ENCODE measurements at places on chromosomes 4 and X.

GRCh38 chr4:78616046-78616498, 64.5 kb downstream of the ANXA3 start:
- no peak for DNase-seq

- DNase-seq: no peak
Observed at GRCh38 chrX:65925005-65925404, 114.9 kb downstream of the VSIG4 start.

- DNase-seq: no peak
Observed at GRCh38 chr4:34280131-34280530, 1964.2 kb downstream of the ARAP2 start.

GRCh38 chr4:79489506-79489905, 81.5 kb upstream of the GK2 start:
- no peak for DNase-seq

- no peak for DNase-seq
Observed at GRCh38 chrX:48715072-48715471, 18.5 kb downstream of the SUV39H1 start.

GRCh38 chr4:103410386-103410785, 212.2 kb upstream of the CENPE start:
- no peak for DNase-seq

DNA sequence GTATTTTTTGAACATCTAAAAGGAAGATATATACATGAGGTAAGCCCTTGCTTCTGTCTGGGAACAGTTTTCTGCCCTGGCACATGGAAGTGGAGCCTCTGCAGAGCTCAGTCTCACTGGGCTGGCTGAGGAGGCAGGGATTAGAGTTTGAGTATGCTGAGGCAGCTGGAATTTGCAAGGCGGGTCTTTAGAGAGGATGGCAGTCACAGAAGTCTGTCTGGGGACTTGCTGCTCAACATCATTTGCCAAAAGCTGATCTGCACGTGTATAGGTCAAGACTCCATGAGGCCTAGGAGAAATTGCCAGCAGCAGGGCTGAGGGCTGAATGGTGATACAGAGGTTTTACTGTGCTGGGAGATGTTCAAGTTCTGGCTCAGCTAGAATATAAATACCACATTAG, 163.6 kb upstream of the ANK2 start:
- DNase-seq: no peak

DNA sequence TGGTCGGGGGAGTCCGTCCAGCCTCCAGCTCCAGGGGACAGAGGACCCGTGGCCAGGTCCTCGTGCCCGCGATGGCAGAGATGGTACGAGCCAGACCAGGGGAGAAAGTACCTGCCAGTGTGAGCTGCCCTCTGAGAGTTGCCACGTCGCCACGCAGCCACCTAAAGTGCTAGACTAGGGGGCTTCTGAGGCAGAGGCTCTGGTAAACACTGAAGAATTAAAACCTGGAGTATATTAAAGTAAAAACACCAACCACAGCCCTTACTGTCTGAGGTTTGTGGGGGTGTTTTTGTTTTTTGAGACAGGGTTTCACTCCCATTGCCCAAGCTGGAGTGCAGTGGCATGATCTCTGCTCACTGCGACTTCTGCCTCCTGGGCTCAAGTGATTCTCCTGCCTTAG, 60.1 kb upstream of the SORCS2 start:
- no peak for DNase-seq

DNA sequence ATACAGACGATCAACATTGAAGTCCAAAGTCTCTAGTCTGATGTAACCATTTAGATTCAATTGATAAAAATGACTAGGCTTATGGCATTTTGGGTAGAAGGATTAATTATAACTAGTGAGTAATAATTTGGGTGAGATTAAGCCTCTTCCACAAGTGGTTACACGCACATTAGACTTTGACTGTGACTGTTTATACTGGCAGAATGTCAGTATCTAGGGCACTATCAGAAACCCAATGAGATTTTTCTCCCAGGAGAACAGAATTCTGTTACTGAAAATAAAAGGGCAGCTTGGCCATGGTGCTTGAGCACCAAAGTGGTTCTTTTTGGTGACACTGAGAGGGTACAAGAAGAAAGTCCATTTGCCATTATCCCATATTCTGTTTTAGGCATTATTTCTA, 3.3 kb downstream of the PLS3 start:
- DNase-seq: no peak

DNA sequence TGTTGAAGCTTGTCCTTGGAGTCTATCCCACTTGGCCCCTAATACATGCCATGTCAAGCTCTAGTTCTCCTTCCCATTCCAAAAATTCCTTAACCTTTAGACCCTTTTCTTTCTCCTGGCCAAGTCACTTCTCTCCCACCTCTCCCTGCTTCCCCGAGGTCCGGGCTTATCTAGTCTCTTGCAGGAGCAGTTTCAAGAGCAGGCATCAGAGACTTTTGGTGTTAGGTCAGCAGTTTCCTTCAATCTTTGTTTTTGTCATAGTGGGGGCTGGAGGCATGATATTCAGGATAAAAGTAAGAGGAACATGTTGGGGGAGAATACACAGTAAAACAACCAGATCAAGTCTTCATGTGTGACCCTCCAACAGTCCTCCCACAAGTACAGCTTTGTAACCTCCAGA, 11.5 kb upstream of the IDS start:
- DNase-seq: no peak

DNA sequence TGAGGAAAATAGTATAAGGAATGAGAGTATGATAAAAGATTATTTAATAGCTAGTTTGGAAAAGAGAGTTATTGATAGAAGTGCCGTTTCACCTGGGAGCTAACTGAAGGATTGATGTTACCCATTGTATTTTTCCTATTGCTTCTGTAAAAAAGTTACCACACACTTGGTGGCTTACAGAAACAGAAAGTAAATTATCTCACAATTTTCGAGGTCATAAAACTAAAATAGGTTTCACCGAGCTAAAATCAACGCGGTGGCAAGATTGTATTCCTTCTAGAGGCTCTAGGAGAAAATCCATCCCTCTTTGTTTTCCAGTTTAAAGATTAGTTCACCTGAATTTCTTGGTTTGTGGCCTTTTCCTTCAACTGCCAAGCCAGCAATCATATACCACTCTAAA, 11.1 kb upstream of the TRAM1L1 start:
- DNase-seq: no peak

GRCh38 chrX:37424000-37424429, 74.9 kb downstream of the PRRG1 start:
- DNase-seq: no peak

GRCh38 chr4:913280-913618, 18.9 kb downstream of the GAK start:
- no peak for DNase-seq

- no peak for DNase-seq
Observed at GRCh38 chr4:153523941-153524386, 57.8 kb downstream of the TMEM131L start.

DNA sequence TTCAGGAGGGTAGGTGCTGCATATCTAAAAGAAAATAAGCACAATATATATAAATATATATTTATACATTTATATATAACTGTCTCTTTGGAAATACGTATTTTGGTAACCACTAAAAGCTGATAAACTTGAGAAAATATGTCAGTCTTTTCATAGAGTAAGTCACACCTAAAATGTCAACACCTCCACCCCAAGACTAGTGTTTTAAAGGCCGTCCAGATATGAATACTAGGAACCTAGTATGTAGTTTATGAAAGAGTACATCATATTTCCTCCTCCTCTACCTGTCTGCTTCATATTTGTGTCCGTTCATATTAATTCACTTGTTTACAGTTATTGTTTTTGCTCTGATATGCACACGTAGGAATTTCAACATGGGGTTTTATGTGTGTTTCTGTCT, 45.2 kb downstream of the MTMR8 start:
- DNase-seq: no peak

DNA sequence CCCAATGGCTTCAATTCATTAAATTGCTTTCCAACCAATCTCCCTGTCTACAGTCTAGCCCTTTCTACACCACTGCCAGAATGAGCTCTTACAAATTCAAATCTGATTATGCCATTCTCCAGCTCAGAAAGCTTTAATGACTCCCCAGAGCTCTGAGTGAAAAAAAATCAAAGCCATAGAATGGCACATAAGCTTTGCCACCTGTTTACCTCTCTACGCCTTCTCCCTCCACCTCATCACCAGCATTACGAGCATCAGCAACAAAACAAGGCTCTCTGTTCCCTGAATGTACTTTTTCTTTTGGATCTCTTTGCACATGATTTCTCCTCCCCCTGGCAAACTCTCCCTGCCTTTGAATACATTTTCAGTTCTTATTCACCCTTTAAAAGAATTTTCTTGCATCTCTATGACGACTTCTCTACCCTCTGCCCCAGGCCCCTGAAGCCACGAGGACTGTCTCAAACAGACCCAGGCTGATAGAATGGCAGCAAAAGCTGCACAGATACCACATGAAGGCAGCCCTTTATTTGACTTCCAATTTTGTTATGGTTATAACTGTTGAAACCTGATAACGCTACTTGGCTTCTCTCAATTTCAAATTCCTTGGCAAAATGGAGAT, 516.0 kb downstream of the PCDH7 start:
- no peak for DNase-seq

- DNase-seq: no peak
Observed at GRCh38 chrX:119690921-119691716, 1.8 kb downstream of the SEPTIN6 start.

GRCh38 chr4:43778187-43778915, 670.3 kb downstream of the KCTD8 start:
- DNase-seq: no peak

DNA sequence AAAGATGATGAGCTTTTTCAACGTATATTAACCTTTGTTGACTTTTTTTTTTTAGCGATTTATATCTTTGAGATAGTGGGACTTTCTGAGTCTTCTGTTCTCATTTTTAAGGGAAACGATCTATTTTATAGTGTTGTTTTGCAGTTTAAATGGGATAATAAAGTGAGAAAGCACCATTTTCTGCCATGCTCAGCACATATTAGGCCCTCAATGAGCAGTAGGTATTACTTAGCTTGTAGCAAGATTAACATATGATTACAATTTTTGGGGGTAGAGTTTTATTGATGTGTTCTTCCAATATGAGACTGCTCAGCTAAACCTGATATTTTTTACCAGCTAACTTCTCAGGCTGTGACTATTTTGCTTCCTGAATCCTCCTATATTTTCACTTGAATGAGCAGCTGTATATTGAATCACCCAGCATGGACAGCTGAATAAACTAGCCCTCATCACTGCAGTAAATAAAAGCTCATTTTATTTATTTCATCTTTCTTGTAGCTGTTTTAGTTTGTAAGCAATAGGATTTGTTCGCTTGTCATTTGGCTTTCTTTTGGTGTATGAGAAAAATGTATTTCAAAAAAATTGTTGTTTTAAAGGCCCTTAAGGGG, 43.7 kb downstream of the UGT8 start:
- DNase-seq: no peak

DNA sequence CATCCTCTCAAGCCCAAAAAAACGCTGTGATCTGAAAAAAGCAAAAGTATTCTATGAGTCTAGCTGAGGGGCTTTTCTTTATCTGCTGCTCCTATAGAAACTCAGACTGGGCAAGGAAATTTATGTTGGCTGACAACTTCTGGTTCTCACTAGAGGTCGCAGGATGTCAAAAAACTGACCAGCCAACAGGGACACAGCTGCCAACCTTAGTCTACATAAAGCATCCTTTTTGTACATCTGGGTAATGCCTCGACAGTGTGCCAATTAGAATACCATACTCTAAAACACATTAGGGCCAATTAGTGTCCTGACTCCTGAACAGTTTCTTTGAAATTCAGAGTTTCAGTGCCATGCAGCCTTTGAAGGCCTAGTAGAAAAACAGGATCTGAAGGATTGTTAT, 8.8 kb upstream of the TLL1 start:
- DNase-seq: no peak

DNA sequence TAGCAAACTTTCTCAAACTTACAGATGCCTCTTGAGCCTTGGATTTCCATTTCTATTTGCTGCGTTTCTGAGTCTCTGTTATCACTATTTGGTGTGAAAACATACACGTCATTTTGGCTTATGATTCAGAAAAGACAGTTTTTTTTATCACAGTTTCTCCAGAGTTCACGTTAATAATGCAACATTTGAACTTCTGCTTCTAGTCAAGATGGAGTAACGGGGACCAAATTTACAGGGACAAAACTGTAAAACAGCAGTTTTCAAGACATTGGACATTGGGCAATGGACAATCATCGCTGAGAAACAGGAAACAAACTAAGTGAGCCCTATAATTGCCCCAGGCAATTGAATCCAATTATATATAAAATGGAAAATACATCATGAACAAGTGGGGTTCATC, 36.2 kb upstream of the TASL start:
- DNase-seq: no peak

DNA sequence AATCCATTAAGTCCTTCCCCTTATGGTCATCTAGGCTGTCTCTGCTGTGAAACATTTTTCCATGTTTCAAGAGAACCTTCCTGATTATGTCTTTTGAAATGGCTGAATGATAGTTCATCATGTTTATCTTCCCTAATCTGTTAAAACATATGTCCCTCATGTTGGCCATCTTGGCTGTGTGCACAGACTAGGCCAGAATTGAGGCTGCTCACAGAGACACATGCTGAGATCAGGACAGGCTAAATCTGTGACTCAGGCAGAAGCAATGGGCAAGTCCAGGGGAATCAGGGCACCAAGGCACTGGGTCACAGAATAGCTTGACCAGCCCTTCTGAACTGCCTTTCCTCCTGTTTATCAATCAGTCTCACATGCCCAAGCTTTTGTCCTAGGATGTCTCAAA, 78.3 kb downstream of the FHDC1 start:
- DNase-seq: no peak

- DNase-seq: no peak
Observed at GRCh38 chr4:89625599-89626293, 211.2 kb downstream of the SNCA start.

- DNase-seq: no peak
Observed at GRCh38 chr4:76492055-76492454, 57.0 kb downstream of the SHROOM3 start.

DNA sequence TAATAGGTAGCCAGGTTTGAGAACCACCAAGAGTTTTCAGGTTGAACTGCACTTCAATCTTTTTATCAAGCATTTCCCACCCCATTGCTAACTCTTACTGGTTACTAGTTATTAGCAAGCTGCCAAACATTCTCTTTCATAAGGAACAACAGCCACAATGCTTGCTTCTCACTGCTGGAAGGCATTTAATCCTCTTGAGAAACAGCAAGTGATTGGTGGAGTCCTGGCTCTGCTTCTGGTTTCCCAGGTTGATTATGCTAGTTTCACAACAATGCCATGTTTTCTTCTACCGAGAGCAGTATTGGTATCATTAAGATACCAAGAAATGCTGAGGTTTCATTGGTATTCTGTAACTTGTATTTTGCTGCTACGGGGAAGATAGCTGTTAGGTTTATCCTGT, 32.2 kb upstream of the TXLNG start:
- no peak for DNase-seq

- no peak for DNase-seq
Observed at GRCh38 chr4:2485956-2486355, 17.1 kb downstream of the RNF4 start.

Measured in stimulated activated CD8-positive, alpha-beta memory T cell treated with anti-CD3 and anti-CD28 coated beads, Interleukin-7, amount 100 ng/mL, for 1 hour (primary cell).